ENCODE measurements at places on chromosomes 1 and 21.

DNA sequence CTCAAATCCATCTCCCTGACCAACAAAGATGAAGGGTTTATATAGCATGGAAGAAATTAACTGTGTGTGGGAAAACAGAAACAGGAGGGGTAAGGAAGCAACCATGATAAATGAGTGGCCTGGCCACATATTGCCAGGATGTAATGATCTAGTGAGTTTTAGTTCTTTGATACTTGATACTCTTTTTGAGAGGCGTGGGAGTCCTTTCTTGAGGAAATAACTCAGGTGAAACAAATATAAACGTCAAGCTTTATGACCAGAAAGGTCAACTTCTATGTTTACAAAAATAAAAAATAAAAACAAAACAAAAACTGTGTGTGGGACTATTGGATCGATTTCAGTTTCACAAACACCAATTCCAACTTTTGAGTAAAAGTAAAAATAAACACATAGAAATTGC lies 860.8 kb upstream of the B3GALT2 start:
- DNase-seq = no peak

DNA sequence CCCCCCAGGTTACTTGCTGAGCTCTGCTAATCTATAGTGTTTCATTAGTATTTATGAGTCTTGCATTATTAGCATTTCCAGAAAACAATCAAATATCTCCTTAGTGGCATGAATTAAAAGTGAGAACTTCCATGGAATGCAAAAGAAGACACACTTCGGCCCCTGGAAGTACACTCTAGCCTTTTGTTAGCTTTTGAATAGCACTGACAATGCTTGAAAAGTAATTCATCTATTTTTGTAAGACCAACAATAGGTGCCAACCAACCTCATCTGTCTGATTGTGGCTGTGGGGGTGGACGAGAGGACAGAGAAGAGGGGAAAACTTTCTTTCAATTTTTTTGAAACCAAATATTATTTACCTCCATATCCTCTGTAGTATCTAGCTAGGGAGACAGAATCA lies 27.8 kb downstream of the KIAA0040 start:
- no peak for DNase-seq

DNA sequence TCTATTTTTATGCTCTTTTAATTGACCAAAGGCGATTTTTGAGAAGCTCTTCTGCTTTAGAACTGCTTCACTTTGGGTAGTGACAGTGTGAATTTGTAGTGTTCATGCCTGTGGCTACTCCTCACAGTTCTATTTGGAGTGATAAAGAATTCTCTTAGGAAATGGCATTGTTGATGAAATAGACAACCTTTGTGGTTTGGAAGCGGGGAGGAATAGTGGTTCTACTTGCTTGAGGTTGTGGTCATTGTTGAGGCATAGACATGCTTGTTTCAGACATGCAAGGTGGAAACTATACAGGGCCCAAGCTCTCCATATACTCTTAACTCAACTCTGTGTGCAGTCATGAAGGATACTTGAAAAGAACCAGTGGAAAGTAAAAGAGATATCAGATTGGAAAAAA lies 481.1 kb upstream of the NEGR1 start:
- no peak for DNase-seq

DNA sequence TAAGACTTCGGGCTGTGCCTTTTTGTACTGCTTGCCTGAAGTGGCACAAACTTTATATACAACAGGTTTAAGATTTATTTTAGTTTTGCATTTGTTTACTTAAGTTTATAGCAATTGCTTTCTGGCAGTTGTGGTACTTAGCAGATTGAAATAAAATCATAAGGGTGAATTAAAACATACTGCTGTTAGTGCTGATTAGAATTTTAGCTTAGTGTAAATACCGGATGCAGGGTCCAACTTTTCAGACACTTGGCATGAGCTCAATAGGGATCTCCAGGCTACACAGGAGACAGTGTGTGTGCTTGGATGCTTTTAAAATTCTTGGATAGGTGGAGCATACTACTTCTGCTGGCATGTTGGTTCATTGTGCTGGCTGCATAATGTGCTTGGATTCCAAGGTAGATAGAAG lies 159.6 kb downstream of the NFIA start:
- DNase-seq = no peak

DNA sequence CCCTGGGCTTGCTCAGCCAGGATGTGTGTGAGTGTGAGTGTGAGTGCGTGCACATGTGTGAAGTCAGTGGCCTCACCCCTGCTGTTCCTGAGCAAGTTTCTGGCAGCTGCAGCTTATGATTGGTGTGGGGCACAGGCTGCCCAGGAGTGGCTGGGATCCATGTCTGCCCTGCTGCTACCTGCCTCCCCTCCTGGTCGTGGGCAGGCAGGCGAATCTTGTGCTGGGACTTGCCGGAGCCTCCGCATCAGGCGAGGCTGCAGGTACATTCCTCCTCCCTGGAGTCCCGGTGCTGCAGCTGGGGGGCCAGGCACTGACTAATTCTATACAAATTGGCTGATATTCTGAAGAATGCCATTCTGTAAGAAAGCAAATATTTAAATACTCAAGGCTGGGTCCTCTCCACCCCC lies 85.6 kb upstream of the WNT4 start:
- DNase-seq = no peak

DNA sequence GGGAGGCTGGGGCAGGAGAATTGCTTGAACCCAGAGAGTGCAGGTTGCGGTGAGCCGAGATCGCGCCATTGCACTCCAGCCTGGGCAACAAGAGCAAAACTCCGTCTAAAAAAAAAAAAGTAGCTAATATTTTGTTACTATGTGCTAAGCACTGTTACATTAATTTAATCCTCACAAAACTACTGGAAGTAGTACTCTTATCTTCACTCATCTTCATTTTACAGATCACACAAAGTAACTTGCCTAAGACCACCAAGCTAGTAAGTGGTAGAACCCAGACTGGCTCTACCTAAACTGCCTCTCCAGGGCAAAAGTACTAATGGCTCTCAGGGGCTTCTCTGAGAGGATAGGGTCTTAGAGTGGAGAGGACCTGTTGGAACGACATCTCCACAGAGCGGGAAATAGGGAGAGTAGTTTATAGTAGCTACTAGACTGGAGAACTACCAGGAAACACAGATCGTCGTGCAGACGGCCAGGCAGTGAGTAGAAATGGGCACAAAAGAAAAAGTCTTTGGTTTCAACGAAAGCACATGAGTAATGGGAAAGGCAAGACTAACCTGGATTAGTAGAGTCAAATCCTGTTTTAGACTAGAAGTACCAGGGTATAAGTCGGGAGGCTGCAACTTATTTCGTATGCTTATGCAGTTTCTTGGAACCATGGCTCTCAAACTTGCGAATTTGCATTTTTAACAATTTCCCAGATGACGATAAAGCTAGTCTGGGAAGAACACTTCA lies 1.4 kb downstream of the CLCC1 start:
- no peak for DNase-seq

- no peak for DNase-seq
These were observed 8.5 kb upstream of the NID1 start for GRCh38 chr1:236073307-236073897.

GRCh38 chr1:187621951-187622350 lies 793.2 kb downstream of the PLA2G4A start:
- DNase-seq = no peak

- DNase-seq = no peak
These were observed 15.5 kb downstream of the PROX1 start for GRCh38 chr1:214003233-214003632.

GRCh38 chr1:116850436-116850835 lies 59.3 kb upstream of the PTGFRN start:
- no peak for DNase-seq

- no peak for DNase-seq
These were observed 13.6 kb downstream of the BATF3 start for GRCh38 chr1:212686069-212686468.

GRCh38 chr1:87684194-87684593 lies 355.5 kb downstream of the LMO4 start:
- no peak for DNase-seq

DNA sequence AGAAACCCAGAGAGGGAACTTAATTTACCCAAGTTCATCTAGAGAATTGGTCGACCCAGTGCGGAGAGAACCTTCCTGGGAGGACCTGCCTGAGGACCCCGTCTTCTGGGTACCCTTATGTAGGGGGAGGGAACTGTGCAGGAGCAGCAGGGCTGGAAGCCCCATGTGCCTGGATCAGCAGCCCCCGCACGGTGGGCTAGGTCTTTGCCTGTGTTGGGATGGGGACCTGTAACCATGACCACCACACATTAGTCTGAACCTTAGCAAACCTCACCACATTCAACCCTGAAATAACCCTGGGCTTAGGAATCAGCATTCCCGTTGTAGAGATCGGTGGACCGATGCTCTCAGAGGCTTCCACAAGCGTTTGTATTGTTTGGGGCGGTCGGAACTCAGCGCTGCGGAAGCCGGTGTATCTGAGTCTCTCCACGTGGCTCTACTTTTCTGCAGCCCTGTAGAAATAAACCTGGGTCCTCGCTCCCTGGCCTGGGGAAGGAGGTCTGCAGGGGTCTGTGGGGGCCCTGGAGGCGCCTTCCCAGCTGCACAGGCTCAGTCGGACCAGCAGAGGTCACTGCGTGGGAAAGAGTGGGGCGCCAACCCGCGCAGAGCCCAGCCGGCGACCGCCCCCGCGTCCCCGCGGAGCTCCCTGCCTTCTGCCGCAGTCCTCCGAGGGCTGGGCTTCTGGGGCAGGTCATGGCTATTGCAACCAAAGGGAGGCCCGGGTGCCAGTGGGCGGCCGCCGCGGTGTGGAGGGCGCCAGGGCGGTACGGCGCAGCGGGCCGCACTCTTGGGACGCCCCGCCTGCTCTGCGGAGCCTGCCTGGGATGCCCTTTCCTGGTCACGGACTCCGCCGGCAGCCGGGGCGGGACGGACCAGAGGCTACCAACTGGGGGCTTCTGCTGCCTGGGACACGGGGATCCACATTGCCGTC lies 36.2 kb upstream of the KCNA10 start:
- DNase-seq = peak; percentile 55
